H1 (cell line): ENCODE measurements at places on chromosomes 16 and 17.

DNA sequence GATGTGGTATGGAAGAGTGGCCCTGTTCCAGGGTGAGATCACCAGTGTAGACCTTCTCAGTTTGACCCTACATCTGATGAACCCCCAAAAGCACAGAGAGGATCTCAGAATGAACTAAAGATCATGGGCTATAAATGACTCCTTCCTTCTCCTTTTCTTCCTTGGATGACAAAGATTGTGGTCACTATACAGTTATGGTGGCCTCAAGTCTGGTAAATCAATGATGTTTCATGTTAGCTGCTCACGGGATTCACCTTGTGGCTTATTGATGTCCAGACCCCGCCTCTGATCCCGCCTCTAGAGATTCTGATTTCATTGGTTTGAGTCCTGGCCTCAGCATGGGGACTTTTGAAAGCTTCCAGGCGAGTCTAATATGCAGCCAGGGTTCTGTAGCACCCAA lies 112.2 kb downstream of the PITPNC1 start:
- H3K27me3 ChIP-seq: no peaks in the 10 kb centered on the region
- H3K27ac ChIP-seq: no peak overlapping the region
- no peak for DNase-seq
- H3K36me3 ChIP-seq: no peaks in the 10 kb centered on the region
- peaks cover 17% of the 10 kb centered on the region for H3K4me1 ChIP-seq
- H3K4me3 ChIP-seq: no peak overlapping the region

DNA sequence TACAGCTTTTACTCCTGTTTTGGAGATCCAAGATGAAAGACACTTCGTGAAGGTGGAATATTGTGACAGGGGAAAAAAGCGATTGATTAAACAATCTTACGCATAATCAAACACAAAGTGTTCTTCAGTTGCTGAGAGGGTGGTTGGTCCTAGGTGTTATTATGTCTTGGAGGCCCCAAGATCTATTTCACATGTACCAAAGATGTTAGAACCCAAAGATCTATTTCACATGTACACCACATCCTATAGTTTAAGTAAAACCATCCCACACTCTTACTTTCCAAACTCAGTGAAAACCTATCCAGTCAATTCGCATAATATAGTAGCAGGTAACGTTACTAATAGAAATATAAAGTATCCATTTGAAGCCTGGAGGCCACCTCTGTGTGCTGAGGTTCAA lies 242.6 kb upstream of the MAF start:
- H3K27me3 ChIP-seq: no peaks in the 10 kb centered on the region; the same call in 1 of the 2 replicates
- H3K4me1 ChIP-seq: no peaks in the 10 kb centered on the region
- H3K27ac ChIP-seq: no peak overlapping the region
- DNase-seq: no peak
- no peak overlapping the region for H3K4me3 ChIP-seq
- no peaks in the 10 kb centered on the region for H3K36me3 ChIP-seq

DNA sequence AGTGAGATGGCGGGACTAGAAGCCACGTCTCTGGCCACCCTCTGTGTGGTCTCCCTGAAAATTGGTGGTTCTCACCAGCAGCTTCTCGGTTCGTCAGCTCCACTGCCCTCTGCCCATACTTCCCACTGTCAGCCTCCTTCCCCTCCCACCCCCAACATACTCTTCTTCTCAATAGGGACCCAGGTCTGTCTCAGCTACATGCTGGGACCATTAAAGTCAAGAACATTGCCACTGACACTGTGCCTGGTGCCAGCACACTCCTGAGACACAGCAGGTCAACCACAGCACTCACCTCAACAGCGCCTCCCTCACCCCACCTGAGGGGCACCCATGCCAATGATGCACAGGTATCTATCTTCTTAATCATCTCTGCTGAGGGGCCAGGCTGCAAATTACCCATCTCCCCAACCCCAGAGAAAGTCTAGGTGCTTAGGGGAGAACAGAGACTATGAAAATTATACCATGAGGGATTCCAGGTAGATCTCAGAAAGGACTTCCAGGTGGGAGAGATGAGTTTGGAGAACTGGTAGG lies 1.3 kb downstream of the PLXDC1 start:
- H3K4me3 ChIP-seq: no peak overlapping the region
- no peak for DNase-seq
- no peak overlapping the region for H3K27ac ChIP-seq
- H3K4me1 ChIP-seq: peaks cover 3% of the 10 kb centered on the region
- peaks cover 16% of the 10 kb centered on the region for H3K27me3 ChIP-seq
- no peaks in the 10 kb centered on the region for H3K36me3 ChIP-seq

DNA sequence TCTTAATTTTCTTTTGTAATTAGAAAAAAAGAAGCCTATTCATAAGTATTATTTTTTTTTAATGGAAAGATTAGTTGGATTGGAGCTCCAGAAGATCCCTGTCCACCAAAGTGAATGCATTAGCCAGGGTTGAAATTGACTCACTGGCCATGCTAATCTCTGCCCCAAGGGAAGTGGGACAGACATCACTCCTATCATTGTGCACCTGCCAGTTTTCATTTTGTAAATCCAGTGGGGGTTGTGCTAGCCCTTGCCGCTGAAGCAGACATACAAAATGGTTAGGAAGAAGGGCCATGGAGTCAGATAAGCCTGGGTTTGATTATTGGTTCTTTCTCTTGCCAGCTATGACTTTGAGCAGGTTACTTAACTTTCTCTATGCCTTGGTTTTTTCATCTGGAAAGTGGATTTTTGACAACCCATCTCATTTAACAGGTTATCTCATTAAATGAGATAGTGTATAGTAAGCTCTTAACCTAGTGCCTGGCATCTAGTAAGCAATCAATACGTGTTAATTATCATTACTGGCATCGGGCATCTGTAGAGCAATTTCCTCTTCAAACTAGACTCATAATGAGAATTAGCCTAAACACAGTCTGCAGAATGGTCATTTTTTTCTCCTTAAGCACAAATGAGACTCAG lies 216.9 kb downstream of the IRX3 start:
- H3K4me1 ChIP-seq: no peaks in the 10 kb centered on the region; the same call in 1 of the 2 replicates
- no peak for DNase-seq
- no peak overlapping the region for H3K4me3 ChIP-seq
- H3K36me3 ChIP-seq: no peaks in the 10 kb centered on the region
- no peak overlapping the region for H3K27ac ChIP-seq
